NCI-H1694 (cell line): ENCODE measurements at places on chromosomes 7 and 10.

GRCh38 chr10:76185471-76186301 is 754.3 kb downstream of the LRMDA start:
- DNase-seq: no peak

DNA sequence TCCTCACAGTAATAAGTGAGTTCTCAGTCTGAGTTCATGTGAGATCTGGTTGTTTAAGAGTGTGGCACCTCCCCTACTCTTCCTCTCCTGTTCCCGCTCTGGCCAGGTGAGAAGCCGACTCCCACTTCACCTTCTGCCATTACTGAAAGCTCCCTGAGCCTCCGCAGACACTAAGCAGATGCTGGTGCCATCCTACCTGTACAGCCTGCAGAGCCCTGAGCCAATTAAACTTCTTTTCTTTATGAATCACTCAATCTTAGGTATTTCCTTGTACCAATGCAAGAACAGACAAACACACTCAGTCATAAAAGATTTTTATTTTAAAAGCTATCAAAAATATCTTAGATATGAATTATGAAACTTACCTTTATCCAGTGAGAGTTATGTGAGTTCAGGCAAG is 39.5 kb upstream of the PFKP start:
- DNase-seq: no peak

GRCh38 chr10:97002670-97003069 is 170.6 kb downstream of the LCOR start:
- no peak for DNase-seq

- no peak for DNase-seq
Measured at GRCh38 chr7:94297397-94297838, 97.3 kb upstream of the COL1A2 start.

- no peak for DNase-seq
Measured at GRCh38 chr7:158726277-158726807, 21.7 kb upstream of the NCAPG2 start.

- no peak for DNase-seq
Measured at GRCh38 chr10:49109669-49110340, 5.5 kb downstream of the VSTM4 start.
